ENCODE measurements at places on chromosomes 11 and 22.

- DNase-seq = no peak
Measured at GRCh38 chr11:56906683-56907148, 82.0 kb upstream of the OR5AK2 start.

GRCh38 chr22:44876921-44877320 lies 124.5 kb downstream of the ARHGAP8 start:
- no peak for DNase-seq

- DNase-seq = peak; percentile 78
Measured at GRCh38 chr11:14537134-14537599, 17.0 kb upstream of the PSMA1 start.

DNA sequence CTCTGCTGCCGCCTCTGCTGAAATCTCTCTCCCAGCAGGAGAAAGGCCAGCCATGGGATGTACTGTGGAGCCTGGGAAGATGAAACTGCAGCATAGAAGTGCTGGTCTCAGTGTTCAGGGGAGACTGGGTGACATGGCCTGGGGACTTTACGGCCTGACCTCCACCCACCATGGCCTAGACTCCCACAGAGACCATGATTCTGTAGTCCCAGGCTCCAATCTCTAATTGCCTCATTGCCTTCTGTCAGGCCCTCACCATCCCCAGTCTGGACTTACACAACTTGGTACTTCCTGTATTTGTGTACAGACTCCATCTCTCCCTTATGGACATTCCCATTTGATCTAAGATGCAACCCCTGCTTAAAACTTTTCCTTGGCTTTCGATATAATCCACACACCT lies 43.1 kb downstream of the TRAF6 start:
- DNase-seq = peak; percentile 65

DNA sequence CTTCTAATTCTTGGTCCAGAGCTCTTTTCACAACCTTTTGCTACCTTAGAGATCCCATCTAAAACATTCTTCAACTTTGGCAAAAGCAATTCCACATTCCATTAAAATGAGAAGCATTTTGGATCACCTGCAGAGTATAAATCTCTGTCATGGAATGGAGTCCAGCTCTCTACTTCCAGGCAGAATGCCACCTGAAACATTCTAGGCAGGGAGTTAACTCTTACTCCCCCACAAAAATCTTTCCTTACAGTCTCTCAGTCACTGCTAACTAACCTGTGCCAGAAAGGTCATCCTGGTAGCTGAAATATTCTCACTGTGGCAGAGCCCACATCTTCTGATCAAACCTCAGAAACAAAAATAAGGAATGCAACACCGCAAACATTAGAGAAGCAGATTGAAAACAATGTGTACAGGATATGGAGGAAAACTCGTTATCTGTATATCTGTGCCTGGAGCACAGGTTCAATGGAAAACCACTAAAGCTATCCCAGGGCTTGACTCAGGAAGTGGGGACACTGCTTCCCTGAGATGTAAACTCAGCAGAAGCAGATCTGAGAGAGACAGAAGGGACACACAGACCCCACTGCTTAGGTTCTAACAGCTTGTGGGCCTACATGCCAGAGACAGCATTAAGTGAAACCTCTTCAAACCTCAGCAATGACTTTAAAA lies 78.9 kb downstream of the KCNC1 start:
- no peak for DNase-seq

- DNase-seq = peak; percentile 12
Measured at GRCh38 chr11:35859301-35859700, 84.6 kb upstream of the LDLRAD3 start.

GRCh38 chr11:123588117-123588863 lies 66.1 kb downstream of the SCN3B start:
- DNase-seq = no peak

- DNase-seq = no peak
Measured at GRCh38 chr11:124583781-124584180, 14.0 kb downstream of the OR8A1 start.

DNA sequence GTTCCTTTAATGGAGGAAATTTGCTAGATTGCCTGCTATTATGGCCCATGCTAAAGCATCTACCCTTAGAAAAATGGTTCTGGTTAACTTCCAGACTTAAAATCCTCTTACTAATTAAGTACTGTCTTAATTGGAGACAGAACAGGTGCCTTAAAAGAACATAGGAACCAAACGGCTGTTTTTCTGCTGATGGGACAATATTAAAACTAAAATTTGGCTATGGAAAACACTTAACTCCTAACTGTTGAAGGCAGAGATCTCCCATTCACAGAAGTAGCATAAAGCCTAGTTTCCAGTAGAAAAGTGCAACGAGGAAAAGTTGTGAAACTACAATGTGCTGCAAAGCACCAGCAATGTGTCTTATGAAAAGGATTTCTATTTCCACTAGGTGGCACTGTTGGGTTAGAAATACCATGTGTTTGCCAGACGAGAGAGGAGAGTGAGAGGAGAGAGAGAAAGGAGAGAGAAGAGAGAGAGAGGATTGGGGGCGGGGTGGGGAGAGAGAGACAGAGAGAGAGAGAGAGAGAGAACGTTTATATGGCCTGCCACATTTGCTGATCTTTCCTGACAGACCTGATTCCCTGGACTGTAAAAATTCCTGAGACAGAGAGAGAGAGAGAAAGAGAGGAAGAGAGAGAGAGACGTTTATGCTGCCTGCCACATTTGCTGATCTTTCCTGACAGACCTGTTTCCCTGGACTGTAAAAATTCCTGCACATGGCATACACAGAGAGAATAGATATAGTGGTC lies 51.5 kb downstream of the FAM181B start:
- peak; percentile 48 for DNase-seq

GRCh38 chr11:71198141-71198822 lies 54.1 kb downstream of the SHANK2 start:
- no peak for DNase-seq

DNA sequence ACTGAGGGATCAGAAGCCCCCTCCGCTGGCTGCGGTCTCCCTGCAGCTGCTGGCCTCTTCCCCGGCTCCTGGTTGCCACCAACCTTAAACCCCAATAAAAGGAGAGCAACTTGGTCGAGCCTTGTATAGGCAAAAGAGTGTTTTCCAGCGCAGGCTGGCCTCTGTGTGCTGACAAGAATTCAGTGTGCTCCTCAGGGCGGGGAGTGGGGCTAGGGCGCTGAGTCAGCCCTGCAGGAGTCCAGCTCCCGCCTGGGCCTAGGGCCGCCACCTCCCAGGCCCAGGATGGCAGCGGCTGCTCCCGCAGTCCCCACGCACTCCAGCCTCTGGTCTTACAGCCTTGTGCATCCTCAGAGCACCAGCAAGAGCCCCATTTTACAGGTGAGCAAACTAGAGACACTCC lies at the start of gene SHISAL1:
SHISAL1 (minus strand) TSS at position 186 of the 400 bp plus-strand sequence. CDS start 12,006 bp downstream, outside the sequence.
- DNase-seq = no peak

GRCh38 chr22:23250056-23250784 lies 69.9 kb downstream of the BCR start:
- no peak for DNase-seq

Measured in suppressor macrophage (primary cell).